Activated naive CD4-positive, alpha-beta T cell treated with anti-CD3 and anti-CD28 coated beads, Interleukin-2, amount 50 U/mL, for 72 hours (primary cell): ENCODE measurements at places on chromosomes 3 and 15. TPM values are rescaled to one million over a fixed set of nuclear protein-coding genes. Genes with fewer than 3 reads are reported as not detected.

DNA sequence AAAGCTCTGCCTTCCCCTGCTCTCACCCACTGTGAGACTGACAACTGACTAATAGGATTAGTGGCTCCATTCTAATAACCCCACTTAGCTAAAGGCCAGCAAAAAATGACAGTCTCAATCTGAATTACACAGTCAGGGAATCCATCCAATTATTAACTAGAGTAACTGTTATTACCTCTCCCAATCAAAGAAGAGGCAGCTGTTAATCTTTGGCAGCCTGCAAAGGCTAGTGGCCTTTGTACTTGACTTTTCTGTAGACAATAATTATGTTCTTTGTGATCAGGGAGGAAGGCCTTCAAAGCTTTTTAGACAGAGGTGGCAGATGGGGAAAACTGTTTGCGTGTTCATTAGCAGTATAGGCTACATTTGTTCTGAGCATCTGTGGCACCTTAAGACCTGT, 177.7 kb downstream of the ISL2 start:
- DNase-seq: no peak

DNA sequence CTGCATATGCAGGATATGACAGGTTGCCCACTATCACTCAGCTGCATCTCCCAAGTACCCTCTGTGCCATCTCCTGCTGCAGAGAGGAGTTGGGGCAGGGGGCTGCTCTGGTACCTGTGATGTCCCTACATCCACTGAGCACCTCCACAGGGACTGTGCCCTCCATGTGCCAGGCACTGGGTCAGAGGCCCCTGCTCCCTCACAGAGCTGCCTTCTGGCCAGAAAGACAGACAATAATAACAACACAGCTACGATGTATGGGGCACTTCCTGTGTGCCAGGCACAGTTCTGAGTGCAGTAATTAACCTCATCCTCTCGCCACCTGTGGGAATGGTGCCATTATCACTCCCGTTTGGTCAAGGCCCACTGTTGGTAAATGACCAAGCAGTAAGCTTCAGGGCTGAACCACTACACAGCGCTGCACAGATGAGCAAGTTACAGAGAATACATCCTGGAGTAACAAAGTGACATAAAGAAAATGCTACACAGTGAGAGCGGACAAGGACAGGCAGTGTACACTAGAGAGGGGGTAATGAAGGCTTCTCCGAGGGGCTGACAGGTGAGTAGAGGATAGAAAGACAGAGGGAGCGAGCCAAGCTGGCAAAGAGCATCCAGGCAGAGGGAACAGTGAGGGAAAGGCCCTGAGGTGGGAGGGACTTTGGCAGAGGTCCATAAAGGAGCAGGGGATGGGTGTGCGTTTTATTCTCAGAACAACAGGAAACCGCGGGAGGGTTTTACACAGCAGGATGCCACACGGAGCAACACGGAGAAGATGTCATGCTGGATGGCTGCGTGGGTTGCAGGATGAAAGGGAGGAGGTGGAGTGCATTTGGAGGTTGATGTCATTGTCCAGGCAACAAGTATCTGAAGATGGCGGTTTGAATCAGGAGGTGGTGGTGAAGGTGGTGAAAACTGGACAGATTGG, 13.6 kb downstream of the WNT7A start:
- peak; percentile 64 for DNase-seq

GRCh38 chr3:180048840-180049239, 12.1 kb upstream of the PEX5L start:
- DNase-seq: no peak

IMPG2 gene
- 0.45 TPM for total RNA-seq

- DNase-seq: no peak
Measured at GRCh38 chr3:72006631-72007556, 221.9 kb upstream of the PROK2 start.

FSD2 gene
- total RNA-seq: not detected

GRCh38 chr3:143307613-143308183, 188.1 kb downstream of the CHST2 start:
- no peak for DNase-seq

GRCh38 chr15:89999676-90000185, 1.4 kb upstream of the ZNF710 start:
- DNase-seq: no peak

- DNase-seq: no peak
Measured at GRCh38 chr3:73787620-73788019, 162.9 kb upstream of the PDZRN3 start.

GRCh38 chr3:22981166-22981565, 222.0 kb upstream of the UBE2E2 start:
- DNase-seq: no peak

CXCR6 gene
- total RNA-seq: 1.0 TPM

- no peak for DNase-seq
Measured at GRCh38 chr3:177563243-177563780, 366.0 kb upstream of the TBL1XR1 start.

DNA sequence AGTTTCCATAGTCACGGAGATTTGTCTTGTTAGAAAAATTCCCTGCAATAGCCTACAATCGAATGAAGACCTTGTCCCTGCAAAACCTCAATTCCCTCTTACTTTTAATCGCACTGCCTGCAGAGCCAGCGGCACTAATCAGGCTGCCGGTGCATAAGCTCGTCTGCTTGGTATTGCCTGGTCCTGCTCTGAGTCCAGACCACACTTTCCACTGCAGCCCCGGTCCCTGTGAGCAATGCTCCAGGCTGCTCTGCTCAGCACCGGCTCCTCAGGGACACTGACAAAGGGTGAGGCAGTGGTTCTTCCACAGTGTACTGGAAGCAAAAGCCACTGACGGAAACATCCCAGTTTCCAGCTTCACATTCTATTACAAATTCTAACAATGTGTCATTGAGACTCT, 164.3 kb downstream of the OCA2 start:
- DNase-seq: no peak

CCDC50 gene
- total RNA-seq: 5.6 TPM

GRCh38 chr15:40338041-40338657, 2.6 kb downstream of the CCDC9B start:
- DNase-seq: no peak

WDR49 gene
- total RNA-seq: 1.1 TPM

POTEB2 gene
- total RNA-seq: not detected

DNA sequence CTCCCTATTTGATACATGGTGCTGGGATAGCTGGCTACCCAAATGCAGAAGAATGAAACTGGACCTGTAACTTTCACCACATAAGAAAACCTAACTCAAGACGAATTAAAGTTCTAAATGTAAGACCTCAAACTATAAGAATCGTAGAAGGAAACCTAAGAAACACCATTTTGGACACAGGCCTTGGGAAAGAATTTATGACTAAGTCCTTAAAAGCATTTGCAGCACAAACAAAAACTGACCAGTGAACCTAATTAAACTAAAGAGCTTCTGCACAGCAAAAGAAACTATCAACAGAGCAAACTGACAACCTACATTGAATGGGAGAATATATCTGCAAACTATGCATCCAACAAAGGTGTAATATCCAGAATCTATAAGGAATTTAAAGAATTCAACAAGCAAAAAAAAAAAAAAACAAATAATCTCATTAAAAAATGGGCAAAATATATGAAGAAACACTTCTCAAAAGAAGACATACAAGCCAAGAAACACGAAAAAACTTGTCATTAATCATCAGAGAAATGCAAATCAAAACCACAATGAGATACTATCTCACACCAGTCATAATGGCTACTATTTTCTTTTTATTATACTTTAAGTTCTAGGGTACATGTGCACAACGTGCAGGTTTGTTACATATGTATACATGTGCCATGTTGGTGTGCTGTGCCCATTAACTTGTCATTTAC, 37.0 kb downstream of the HDGFL3 start:
- DNase-seq: no peak

GRCh38 chr3:159879598-159879997, 109.0 kb upstream of the IL12A start:
- DNase-seq: no peak

GRCh38 chr15:35933531-35933930, 387.6 kb upstream of the DPH6 start:
- no peak for DNase-seq

WWTR1 gene
- total RNA-seq: 0.99 TPM

PIERCE2 gene
- not detected for total RNA-seq

GRCh38 chr15:50624616-50625168, 61.9 kb downstream of the TRPM7 start:
- no peak for DNase-seq

DNA sequence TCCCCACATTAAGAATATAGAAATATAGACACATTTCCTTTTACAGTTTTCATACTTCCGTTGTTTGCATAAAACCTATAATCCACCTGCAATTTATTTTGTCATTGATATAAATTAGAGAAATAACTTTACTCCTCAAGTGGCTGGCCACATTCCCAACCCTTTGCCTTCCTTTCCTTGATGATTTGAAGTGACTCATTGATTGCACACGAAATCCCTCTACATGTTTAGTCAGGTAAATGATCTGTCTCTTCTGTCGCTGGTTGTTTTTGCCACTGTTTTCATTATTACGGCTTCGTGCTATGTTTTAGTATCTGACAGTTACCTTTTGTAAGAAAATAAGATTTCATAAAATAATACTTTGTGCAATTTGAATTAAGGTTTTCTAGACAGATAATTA, 272.2 kb upstream of the NR2E3 start:
- no peak for DNase-seq

ANKRD34C gene
- not detected for total RNA-seq

- DNase-seq: no peak
Measured at GRCh38 chr3:61805510-61806080, 244.2 kb downstream of the PTPRG start.

DNA sequence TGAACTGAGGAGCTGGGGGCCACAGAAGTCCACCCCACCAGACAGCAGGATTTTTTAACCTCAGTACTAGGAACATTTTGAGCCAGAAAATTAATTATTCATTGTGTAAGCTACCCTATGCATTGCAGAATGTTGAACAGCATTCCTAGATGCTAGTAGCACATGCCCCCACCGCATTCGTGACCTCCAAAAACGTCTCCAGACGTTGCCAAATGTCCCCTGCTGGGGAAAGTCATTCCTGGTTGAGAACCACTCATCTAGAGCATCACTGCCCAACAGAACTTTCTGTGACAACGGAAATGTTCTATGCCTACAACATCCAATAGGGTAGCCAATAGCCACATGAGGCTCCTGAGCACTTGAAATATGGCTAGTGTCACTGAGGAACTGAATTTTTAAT, 333.5 kb downstream of the FOXP1 start:
- no peak for DNase-seq

GUCA1C gene
- total RNA-seq: not detected

ZNF148 gene
- total RNA-seq: 28.5 TPM

GRCh38 chr15:68775671-68776476, 44.8 kb downstream of the ANP32A start:
- DNase-seq: no peak

KCTD6 gene
- total RNA-seq: 5.7 TPM

INSYN1 gene
- total RNA-seq: not detected

- no peak for DNase-seq
Measured at GRCh38 chr3:4824926-4825325, 154.3 kb upstream of the BHLHE40 start.

ALDH1A3 gene
- not detected for total RNA-seq

GRCh38 chr15:80093854-80094418, 34.5 kb downstream of the ZFAND6 start:
- DNase-seq: no peak

- no peak for DNase-seq
Measured at GRCh38 chr15:37572401-37572800, 362.0 kb upstream of the TMCO5A start.

TRANK1 gene
- 21.5 TPM for total RNA-seq

OR5K2 gene
- not detected for total RNA-seq

KCNMB2 gene
- not detected for total RNA-seq

ALG3 gene
- total RNA-seq: 35.5 TPM

TMEM40 gene
- not detected for total RNA-seq

ADCY5 gene
- not detected for total RNA-seq

DNA sequence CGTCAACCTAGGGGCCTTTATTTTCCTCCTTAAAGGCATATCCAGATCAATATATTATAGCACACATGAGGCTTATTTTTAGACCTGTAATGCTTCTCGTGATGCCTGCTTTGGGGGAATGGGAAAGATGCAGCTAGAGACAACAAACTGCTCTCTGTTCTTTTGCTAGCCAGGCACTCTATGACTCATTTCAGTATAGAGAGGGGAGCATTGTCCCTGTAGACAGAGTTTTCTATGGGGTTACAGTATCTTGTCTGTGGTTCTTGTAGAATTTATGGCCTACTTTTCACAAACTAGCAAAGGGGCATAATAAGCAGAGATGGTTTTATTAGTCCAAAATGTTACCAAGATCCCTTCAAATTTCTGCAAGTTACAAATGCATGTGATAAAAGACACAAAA, 305.6 kb downstream of the LSAMP start:
- no peak for DNase-seq

- peak; percentile 94 for DNase-seq
Measured at GRCh38 chr15:100596792-100597191, 5.2 kb downstream of the LINS1 start.

DNA sequence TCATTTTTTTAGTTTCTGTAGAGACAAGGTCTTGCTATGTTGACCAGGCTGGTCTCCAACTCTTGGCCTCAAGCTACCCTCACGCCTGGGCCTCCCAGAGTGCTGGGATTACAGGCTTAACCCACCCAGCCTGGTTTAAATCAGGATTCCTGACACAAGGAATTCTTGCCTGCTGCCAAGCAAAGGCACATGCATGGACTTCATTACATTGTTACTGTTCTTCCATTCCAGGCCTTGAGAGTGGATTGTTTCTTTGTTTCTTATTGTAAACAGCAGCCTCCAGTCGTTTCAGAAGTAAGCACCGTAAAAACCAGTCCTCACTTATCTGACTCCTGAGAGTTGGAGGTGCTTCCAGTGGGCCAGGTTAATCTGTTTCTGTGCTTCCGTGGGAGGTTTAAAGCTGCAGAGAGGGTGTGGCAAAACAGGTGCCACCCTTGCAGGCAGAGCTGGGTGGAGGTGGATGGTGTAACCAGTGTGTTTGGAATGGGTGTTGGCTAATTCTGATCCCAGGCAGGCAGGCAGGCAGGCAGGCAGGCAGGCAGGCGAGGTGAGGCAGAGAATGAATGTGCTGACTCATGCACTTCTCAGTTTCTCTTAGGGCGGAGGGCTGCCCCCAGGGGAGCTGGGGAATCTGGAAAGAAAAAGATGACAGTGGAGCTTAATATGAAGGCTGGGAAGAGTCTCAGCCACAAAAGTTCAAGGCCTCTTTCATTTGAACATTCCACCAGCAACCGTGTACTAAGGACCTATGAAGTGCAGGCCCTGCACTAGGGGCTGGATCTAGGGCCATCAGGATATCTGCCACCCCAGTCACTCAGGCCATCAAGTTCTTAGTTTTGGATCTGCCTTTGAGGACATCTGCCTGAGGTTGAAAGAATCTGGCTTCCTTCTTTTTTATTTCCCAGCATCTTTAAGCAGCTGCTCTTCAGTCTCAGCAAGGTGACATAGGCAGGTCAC, 37.0 kb upstream of the CDCP1 start:
- DNase-seq: no peak

DNA sequence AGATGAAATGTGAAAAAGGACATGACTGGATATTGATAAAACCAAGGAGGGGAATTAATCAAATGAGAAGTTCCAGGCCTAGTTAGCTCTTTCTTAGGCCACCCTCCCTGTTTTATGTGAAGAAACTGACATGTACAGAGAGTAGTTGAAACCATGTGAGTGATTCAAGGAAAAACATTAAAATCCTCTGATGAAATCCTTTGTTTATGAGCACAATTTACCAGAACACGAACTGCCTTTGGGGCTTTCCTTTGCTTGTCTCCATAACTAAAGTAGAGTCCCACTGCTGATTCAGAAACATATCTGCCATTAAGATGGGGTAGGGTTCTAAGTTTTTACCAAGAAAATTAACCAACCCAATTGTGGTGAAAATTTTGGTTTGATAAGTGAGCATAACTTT, 558.3 kb downstream of the NR2F2 start:
- no peak for DNase-seq

HRH1 gene
- 0.10 TPM for total RNA-seq
